AG04449 (cell line): ENCODE measurements at places on chromosomes 2 and 18.

GRCh38 chr2:152012697-152013096 is 86.1 kb downstream of the CACNB4 start:
- DNase-seq = no peak

DNA sequence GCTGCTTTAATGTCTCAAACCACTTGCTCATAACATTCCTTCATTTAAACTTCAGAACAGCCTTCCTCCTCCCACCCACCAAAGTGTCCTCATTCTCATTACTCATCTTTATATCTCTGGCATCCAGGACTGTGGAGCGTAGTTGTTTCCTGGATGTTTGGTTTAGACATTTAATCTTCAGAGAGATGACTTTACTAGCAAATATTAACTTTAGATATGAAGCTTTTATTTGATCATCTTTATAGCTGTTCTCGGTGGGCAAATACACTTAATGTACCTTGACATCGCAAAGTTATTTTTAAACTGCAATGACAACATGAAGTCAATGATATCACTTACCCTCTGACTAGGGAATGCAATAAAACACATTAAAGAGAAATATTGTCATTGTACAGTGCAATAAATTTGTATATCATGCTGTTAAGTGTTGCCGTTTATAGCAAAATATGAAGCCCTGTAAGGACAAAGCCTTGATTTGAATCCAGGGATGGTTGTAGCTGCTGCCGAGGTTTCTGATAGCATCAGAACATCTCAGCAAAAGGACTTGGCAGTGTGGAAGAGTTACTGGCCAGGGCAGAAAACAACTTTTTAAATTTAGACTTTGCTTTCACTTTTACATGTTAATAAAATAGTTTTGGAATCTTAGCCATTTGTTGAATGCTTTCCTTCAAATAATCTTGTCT is 4.6 kb upstream of the LAMA3 start:
- DNase-seq = no peak

DNA sequence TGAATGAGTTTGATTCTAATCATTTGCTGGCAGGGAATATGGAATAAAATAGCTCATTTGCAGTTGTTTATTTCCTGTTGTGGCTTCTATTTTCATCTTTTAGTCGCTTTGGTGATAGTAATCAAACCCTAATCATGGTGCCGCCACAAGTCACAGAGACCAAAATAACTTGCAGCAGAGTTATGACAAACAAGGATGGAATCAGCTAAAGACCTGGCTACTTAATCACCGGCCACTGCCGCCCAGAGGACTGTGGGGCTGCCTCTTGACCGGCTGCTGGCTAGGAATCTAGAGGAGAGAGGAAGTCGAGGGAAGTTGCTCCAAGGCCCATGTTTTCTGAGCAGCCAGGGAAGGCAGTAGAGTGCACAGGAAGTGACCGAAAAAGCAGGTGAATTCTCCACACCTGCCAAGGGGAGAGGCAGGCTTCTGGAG is 5.1 kb upstream of the SMAD7 start:
- DNase-seq = no peak

GRCh38 chr2:68411397-68412126 is 46.5 kb downstream of the PLEK start:
- DNase-seq = no peak

- no peak for DNase-seq
Observed at GRCh38 chr2:220877897-220878296, 694.2 kb downstream of the EPHA4 start.

DNA sequence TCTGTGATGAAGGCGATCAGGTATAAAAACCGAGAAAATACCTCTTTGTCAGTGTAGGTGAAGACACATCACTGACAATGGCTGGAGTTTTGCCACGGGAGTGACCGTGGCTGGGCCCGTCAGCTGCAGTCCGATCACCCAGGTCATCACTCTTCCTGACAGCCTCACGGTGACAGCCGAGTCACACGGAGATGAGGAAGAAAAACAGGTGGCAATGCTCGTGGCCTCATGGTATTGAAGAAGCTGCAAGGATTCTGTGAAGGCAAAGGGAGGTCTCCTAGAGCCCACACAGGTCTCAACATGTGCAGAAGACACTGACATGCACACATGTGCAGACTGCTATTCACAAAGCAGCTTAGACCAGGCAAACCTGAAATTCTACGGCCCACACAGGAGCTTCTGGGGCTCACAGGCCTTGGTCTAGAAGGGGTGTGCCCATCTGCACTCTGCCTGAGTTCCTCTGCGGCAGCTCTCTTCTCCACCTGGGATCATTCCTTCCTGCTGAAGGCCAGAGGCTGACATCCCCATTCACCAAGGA is 7.4 kb downstream of the COPS9 start:
- DNase-seq = no peak

DNA sequence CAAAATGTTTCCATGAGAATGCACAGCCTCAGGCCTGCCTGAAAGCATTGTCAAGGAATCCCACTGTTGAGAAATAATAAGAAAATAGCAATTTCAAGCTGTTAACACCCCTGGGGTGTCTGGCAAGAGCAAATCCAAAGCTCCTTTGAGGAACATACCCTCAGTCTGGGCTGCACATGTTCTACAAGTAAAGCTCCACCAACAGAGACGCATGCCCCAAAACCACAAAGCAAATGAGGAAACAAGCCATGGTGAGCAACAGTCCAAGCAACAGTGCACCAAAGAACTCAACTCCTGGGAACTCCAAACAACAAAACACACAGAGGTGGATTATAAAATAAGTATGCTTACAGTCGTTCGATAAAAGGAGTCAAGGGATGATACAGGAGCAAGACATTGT is 40.3 kb downstream of the CYP27C1 start:
- no peak for DNase-seq

- DNase-seq = no peak
Observed at GRCh38 chr2:160565099-160565845, 71.7 kb upstream of the RBMS1 start.

DNA sequence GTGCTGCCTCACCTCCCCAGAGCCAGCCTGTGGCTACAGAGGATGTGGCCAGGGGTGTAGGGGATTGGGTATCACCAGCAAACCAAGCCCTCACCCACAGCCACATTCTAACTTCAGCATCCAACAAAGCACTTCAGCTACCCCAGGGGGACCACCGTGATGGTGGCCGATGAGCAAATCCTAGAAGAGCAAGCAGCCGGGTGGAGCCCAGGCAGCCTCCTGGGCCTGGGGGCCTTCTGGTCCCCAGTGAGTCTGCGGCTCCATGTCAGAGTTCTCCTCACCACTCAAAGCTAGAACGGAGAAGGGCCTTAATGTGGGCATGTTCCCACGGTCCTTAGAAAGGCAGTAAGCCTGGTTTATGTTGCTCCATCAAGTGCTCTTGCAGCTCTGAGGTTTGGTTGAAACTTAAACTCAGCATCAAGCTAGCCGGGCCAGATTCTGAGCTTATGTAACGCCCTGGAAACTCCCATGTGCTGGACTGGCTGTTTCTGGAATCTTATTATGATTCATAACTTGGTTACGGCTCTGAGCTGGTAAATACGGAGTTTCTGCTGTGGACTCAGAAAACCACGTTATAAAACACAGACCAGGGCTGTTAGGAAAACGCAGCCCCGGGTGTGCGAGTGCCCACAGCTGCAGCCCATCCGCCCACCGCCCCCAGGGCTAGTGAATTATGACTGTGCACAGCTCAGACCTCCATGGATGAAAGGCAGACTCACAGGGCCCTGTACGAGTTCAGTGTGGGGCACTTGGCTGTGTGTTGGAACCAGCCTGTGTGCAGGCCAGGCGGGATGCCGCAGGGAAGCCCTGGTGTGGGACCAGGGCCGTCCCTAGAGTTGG is 99.8 kb downstream of the SEPTIN10 start:
- DNase-seq = peak; percentile 76
